ENCODE measurements at places on chromosomes 5 and 9. TPM values are rescaled to one million over a fixed set of nuclear protein-coding genes. Genes with fewer than 3 reads are reported as not detected.

The MSMP gene
- not detected for total RNA-seq

The TMC1 gene
- total RNA-seq, result not detected

The PCDHB16 gene
- 0.18 TPM for total RNA-seq

The ITK gene
- not detected for total RNA-seq

- H3K27ac ChIP-seq, result no peak overlapping the region
- H3K4me3 ChIP-seq, result no peak overlapping the region
- H3K36me3 ChIP-seq, result no peaks in the 10 kb centered on the region
- no peaks in the 10 kb centered on the region for H3K27me3 ChIP-seq
- H3K4me1 ChIP-seq, result no peaks in the 10 kb centered on the region
Measured at GRCh38 chr9:31912636-31913035, 471.8 kb upstream of the ACO1 start.

DNA sequence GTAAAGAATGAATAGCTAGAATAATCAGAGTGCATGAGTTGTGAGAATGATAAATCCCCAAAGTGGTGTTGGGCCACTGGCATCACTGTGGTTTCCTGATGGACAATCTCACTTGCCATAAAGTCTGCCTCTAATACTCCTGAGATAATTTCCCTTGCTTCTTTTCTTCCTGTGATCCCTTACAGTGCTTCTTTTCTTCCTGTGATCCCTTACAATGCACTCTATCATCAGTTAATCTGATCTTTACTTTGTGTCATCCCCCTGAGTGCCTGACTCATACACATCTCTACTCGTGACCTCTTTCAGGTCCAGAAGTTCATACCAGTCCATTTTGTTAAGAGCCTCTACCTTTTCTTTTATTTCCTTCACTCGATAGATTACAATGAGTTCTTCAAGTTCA is 418.3 kb downstream of the HCN1 start:
- no peaks in the 10 kb centered on the region for H3K27me3 ChIP-seq
- H3K4me1 ChIP-seq, result no peaks in the 10 kb centered on the region
- H3K36me3 ChIP-seq, result no peaks in the 10 kb centered on the region
- no peak overlapping the region for H3K4me3 ChIP-seq
- DNase-seq, result no peak

GRCh38 chr9:14511452-14511851 is 181.8 kb downstream of the ZDHHC21 start:
- no peaks in the 10 kb centered on the region for H3K4me1 ChIP-seq
- no peaks in the 10 kb centered on the region for H3K27me3 ChIP-seq

DNA sequence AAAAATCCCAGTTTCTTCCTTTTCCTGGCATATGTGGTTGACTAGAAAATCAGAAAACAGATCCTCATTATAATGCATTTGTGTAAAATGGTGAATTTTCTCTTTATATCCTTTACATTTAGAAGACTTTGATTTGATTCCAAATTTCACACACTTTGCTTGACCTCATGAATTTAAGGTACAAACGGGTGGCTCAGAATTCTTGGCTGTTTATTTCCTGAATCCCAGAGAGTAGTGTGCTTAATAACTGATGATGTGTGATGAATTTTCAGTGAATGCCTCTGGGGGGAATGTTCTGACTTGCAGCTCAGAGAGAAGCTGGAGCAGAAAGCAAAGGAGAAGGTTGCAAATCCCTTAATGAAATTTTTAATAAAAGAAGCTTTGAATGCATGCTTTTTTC is 126.8 kb downstream of the SPATA31D1 start:
- no peaks in the 10 kb centered on the region for H3K4me1 ChIP-seq
- no peak overlapping the region for H3K27ac ChIP-seq
- H3K27me3 ChIP-seq, result no peaks in the 10 kb centered on the region

GRCh38 chr9:91208419-91208745 is 153.3 kb downstream of the AUH start:
- H3K36me3 ChIP-seq, result no peaks in the 10 kb centered on the region
- H3K27me3 ChIP-seq, result no peaks in the 10 kb centered on the region
- H3K27ac ChIP-seq, result peak overlapping the region; percentile 19
- H3K4me1 ChIP-seq, result peaks cover 9% of the 10 kb centered on the region
- no peak overlapping the region for H3K4me3 ChIP-seq
- DNase-seq, result no peak

DNA sequence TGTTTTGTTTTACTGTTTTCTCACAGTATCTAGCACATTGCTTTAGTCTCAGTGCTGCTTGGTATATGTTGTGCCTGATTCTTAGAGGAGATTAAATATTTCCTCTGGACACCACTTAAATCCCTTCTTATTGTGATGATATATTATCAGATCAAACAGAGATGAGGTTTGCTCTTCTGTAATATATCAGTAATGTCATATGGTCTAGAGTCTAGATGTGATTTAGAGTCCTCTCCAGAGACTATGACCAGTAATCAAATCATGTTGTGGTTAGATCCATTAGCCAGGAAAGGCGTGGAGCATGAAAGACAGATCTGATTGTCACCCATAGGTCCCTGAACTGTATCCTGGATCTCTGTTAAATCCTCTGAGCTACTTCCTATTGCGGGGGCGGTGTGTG is 24.4 kb downstream of the CAMK4 start:
- no peaks in the 10 kb centered on the region for H3K4me1 ChIP-seq
- no peak overlapping the region for H3K27ac ChIP-seq
- DNase-seq, result no peak
- H3K36me3 ChIP-seq, result no peaks in the 10 kb centered on the region

Measured in IMR-90 (cell line).